ENCODE measurements at places on chromosomes 7 and 10.
A peak's percentile ranks its signal among the peaks of the same experiment; 100 is the strongest.

DNA sequence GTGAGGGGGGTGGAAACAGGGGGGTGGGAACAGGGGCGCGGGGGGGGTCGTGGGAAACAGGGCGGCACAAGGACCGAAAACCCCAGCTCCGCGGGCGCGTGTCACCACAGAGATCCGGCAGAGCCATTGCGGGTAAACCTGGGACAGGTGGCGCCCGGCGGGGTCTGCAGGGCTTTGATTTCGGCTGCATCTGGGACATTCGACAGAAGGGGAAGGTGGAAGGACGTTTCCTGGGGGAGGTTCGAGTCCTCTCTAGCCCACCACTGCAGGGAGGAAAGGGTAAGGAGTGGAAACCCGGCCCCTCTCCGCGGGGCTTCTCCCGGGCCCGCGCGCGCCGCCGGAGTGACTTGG is 7.5 kb downstream of the NKX2-3 start:
- DNase-seq, result no peak

- DNase-seq, result peak; percentile 72
Observed at GRCh38 chr10:86400705-86401587, 34.4 kb upstream of the GRID1 start.

- no peak for DNase-seq
Observed at GRCh38 chr7:65983965-65984658, 2.1 kb upstream of the GUSB start.

GRCh38 chr7:46156086-46156485 is 235.0 kb upstream of the IGFBP3 start:
- no peak for DNase-seq

- DNase-seq, result no peak
Observed at GRCh38 chr7:158075633-158076001, 512.0 kb downstream of the PTPRN2 start.

DNA sequence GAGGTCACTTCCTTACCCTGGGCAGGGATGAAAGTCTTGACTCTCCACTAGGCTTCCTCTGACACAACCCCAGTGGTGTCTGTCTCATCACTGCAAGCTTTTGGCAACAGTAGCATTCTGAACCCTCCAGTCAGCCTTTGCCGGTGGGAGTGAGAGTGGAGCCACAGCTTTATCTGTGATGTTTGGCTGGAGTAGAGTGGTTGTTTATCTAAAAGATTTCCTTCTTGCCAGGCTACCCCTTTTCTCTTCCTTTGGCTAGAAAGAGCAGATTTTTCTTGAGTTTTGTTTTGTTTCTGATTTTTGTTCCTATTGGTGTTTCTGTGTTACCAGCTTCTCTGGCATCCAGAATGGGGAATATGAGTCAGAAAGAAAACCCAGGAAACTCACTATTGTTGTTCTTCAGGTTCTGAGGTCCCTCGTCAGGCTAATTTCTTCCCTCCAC is 98.9 kb upstream of the KIF5B start:
- DNase-seq, result no peak

DNA sequence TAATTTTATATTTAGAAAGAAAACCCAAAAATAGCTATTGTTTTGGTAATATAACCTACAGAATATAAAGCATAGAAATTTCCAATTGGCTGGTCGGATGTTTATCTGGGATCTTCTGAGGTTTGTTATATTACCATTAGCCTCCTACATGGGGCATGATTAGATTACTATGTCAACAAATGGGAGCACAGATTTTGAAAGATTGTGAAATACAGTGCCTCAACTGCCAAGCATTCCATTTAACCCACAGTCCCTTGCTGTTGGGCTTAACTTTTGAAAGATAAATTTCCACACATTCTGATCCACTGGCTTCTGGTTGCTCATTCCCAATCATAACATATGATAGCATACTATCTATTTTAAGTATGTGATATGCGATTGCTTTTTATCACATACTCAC is 455.4 kb upstream of the C7orf33 start:
- no peak for DNase-seq

GRCh38 chr7:28497009-28497408 is 84.7 kb downstream of the CREB5 start:
- no peak for DNase-seq

GRCh38 chr7:151248346-151249033 is at the start of gene SMARCD3:
Gene SMARCD3, minus strand, starts transcription at chr7:151248694. Its CDS starts 132 bp downstream, at chr7:151248562.
- DNase-seq, result peak; percentile 32

GRCh38 chr7:74006451-74007241 is 21.3 kb upstream of the ELN start:
- DNase-seq, result no peak

DNA sequence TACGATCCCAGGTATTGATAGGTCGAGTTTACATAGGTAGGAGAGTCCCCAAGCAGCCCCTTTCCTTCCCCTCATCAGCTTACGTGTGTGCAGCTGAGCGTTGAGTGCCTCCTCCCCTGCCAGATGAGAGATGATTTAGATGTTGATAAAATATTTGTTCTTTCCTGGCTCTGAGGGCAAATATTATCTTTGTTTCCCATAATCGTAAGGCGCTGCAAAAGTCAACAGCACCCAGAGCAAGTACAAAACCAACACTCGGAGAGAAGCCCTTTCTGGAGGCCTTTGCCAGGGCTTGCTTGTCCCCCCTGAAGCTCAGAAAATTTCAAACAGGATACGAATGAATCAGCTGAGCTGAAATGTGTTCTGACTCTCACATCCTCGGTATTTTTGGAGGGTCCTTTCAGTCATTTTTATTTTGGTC is 683.2 kb downstream of the LRMDA start:
- DNase-seq, result no peak

GRCh38 chr10:62692085-62692484 is 112.4 kb upstream of the ADO start:
- no peak for DNase-seq

- no peak for DNase-seq
Observed at GRCh38 chr7:93194386-93194785, 31.9 kb downstream of the HEPACAM2 start.

DNA sequence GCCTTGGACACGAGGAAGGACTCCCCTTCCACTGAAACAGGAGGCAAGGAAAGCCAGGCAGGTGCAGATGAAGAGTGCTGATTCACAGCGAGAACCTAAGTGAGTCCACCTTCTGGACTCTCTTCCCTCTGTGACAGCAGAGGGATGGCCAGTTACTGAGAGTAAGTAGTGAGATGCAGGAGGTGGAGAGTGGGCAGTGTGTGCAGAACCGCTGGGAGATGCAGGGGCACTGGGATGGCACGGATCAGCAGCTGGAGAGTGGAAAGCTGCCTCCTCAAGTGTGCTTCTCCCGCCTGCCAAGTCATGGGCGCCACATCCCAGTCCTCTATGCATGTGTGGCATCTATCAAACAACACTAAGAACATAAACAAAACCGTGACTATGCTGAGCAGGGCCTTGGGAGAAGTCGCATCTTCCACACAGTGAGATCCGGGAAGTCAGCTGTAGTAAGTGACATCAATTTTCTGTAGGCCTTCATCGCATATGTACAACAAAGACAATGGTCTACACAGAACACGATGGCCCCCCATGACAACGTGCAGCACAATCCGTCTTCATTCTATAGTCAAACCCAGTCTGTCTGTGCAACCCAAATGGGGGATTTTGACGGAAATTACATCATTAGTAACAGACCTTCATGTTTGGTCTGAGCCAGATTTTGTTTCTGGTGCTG is 217.4 kb upstream of the KLF14 start:
- DNase-seq, result no peak

GRCh38 chr7:132683896-132684690 is 107.8 kb upstream of the PLXNA4 start:
- no peak for DNase-seq

GRCh38 chr7:140059273-140060242 is 3.2 kb downstream of the PARP12 start:
- peak; percentile 58 for DNase-seq

GRCh38 chr7:112937651-112938415 is 147.6 kb upstream of the TMEM168 start:
- no peak for DNase-seq

DNA sequence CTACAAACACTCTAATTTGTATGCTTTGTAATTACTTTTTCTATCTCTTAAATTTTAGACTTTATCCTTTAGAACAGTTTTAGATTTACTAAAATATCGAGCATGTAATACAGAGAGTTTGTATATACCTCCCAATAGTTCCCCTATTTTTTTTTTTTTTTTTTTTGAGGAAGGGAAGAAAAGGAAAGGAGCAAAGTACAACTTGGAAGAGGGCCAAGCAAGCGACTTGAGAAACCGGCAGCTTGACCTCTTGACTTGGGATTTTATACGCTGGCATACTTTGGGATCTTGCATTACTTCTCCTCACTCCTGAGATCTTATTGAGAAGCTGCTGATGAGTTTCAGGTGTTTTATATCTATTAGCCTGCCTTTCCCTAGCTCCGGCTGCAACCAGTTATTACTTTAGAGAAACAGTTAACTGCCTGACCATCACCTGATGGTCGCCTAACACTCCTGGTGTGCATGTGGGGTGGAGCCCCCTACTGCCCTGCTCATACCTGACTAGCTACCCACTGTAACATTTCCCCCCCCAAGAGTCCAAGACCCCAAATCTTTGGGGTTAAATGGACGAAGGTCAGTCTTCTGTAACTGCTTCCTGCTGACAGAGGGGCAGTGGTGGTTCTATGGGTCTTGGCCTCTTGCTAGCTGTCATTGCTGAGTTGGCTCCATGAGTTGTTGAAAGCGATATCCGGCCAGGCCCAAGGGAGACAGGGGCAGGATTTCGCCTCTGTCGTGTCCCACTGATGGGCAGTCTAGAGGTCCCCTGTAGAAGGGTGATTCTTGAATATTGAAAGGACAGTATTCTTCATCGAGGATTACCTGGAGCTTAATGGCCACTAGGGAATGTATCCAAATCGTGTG is 28.5 kb downstream of the MKLN1 start:
- DNase-seq, result no peak

DNA sequence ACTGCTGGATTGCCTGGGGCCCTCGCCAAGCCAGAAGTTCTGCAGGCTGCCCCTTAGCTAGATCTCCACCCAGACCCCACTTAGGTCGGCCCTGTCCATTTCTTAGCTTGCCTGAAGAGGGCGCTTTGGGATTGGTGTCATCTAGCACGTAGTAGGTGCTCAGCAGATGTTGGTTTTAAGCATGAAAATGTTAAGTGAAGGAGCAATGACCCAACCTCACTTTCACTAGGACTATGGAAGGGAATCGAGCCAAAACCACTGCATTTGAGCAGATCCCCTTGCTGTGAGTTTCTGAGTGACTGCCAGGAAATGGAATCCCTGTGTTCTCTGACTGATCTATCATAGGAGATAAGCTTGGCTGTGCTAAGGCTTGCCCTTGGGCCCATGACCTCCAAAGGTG is 131.7 kb upstream of the EEPD1 start:
- DNase-seq, result no peak

DNA sequence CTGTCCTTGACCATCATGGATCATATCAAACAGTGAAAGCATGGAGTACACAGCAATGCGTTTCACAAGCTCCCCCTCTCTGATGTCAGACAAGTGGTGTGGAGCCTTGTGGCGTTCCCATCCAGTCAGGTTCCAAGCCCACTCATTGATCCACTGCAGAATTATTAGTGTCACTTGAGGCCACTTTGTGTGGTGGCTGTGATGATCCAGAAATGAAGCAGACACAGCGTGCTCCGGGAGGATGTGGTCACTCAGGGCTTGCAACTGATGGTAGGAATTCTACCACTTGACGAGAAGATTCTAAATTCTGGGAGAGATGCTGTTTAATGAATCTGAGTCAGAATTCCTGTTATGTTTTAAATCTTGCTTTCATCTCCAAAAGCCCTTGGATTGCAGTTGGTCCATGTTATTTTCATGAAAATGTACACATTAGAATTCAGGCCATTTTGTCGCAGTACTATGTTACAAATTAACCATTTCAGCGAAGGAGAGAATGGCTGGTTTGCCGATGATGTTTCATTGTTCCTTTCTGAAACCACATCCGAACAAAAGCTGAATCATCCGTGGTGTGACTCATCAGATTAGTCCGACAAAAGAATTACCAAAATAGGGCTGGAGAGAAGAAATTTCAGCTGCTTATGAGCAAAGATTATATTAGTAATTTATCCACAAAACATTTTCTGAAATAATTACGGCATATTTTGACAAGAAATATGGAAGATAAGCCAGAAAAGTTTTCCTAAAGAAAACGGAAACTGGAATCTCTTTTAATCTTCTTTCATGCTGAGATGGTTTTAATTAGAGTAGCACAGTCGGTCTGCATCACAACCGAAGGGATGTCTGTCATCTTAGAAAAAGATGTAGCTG is 48.1 kb downstream of the INSYN2A start:
- DNase-seq, result no peak

DNA sequence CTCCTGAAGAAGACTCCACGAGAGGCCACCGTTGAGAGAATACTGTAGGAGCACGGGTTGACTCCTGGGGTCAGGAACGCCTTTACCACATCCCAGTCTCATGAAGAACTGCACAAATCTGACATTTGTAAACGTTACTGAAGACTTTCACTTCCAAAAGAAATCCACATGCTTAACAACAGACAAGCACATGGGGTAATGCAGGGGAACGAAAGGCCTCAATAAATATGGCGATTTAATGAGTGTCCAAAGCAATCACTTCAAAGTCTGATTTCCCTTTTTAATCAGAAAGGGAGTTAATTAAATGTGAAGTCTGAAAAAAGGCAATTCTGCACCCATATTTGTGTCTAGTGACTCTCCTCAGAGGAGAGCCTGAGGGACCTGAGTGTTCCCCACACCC is 94.3 kb upstream of the SLC26A5 start:
- no peak for DNase-seq

DNA sequence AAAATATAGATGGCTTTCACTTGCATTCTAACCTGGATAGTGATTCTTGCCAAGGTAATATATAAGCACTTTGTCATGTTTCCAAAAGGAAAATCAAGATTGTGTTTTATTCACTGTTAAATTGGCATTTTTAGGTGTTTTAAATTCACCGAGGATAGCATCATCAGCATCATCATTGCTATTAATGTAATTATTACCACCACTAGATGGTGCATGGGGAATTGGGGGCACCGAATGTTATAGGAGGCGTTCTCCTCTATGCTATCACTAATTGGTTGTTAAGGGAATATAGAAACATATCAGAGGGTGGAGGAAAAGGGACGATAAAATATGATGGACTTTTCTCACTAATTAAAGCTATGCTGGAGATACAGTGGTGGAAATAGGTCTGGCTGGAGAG is 95.5 kb downstream of the CELF2 start:
- DNase-seq, result peak; percentile 30

DNA sequence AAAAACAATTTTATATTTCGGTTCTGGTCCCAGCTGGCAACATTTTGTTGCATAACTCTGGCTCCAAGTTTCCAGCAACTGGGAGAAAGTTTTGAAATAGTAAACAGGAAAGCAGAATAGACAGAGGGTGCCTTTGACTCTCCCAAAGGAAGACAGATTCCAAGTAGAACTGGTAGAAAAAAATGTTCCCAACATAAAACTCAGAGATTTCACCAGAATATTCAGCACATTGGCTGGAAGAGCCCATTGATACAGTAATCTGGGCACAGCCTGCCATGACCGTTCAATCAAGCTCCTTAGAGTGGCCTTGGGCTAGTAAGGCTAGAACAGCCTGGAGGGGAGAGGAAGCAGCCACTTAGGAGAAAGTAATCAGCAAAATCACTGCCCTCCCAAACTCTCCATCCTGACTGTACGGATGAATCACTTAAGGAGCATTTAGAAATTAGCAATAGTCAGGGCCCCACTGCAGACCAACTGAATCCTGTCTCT is 120.4 kb downstream of the CUBN start:
- DNase-seq, result no peak

- no peak for DNase-seq
Observed at GRCh38 chr10:547591-548081, 141.8 kb downstream of the DIP2C start.

All from activated CD4-positive, alpha-beta T cell treated with anti-CD3 and anti-CD28 coated beads, Interleukin-2, amount 50 U/mL, for 1 hour (primary cell).